ENCODE measurements at places on chromosomes 2 and 18.

DNA sequence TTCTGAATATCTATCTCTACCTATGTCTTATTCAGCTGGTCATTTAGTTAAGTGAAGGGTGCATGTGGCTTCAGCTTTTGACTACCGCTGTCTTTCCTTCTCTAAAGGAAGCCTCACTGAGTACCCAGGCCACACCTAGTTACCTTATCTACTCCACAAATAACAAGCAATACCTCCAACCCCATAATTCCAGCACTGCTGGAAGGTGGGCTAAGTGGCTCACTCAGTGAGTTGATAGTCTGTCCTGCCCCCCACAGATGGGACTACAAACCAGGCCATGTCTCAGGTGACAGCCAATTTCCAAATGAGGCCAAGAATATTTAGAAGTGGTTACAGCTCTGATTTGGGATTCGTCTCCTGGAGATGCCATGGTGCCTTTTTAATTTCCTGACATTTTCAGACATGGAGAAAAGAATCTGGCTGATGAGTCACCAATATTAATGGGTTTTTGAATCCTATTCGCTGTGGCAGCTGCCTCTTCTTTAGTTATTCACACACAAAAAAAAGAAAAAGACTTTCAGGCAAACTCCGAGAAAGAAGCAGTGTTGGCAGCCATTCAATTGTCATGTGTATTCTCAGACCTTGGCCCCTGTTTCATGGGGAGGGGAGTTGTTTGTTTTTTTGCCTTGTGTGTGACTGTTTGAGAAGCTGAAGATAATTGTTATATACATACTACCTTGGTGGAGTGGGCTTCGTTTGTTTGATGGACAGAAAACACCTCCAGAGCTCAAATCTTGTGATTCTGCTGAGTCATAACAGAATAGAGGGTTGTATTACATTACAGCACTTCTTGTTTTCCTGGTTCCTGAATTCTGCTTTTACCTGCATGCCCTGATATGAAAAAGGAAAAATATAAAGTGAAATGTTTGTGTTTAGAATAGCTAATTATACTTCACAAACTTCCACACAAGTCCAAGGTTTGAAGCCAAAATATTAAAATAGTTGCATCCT lies 64.2 kb downstream of the SCG2 start:
- no peak for DNase-seq

DNA sequence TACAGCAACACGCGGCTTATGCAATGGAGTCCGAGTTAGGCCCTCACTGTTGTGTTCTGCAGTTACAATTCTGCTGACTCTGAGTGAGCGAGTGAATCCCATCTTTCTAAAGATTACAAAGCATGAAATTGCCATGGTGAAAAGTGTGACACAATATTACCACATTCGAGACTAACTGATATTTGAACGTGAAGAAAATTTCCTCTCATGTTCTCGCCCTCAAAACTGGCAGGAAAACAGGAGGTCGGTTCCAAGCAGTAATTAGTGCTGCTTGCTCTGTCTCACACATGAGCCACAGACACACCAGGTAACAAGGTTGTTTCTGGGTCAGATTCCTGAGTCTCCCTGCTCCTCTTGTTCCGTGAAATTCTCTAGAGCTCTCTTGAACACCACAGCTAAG lies 93.7 kb upstream of the RIOK3 start:
- DNase-seq = no peak

- no peak for DNase-seq
Measured at GRCh38 chr18:46346213-46346612, 242.0 kb downstream of the HAUS1 start.

- no peak for DNase-seq
Measured at GRCh38 chr2:154908327-154908726, 209.8 kb downstream of the KCNJ3 start.

GRCh38 chr2:238190445-238190844 lies 13.1 kb downstream of the ILKAP start:
- DNase-seq = no peak

GRCh38 chr18:26621161-26622026 lies 73.0 kb upstream of the KCTD1 start:
- DNase-seq = peak; percentile 12

All from kidney glomerular epithelial cell (primary cell).